ENCODE measurements at places on chromosomes 5 and 9.

- DNase-seq: no peak
Measured at GRCh38 chr5:10308844-10309243, 1.1 kb upstream of the CMBL start.

- DNase-seq: peak; percentile 13
Measured at GRCh38 chr5:82004511-82004910, 32.7 kb downstream of the ATG10 start.

- DNase-seq: no peak
Measured at GRCh38 chr5:86118542-86118941, 499.2 kb upstream of the COX7C start.

GRCh38 chr9:130356877-130357584 is 87.7 kb upstream of the ASS1 start:
- DNase-seq: no peak

- peak; percentile 19 for DNase-seq
Measured at GRCh38 chr5:62460578-62460983, 48.0 kb downstream of the IPO11 start.
